ENCODE measurements at places on chromosomes 3 and 15.
A peak's percentile ranks its signal among the peaks of the same experiment; 100 is the strongest.

- peak; percentile 29 for DNase-seq
Observed at GRCh38 chr3:42979044-42979972, at the start of gene GASK1A. Gene GASK1A (plus strand): TSS chr3:42979311. CDS start chr3:42979643, 332 bp downstream.

DNA sequence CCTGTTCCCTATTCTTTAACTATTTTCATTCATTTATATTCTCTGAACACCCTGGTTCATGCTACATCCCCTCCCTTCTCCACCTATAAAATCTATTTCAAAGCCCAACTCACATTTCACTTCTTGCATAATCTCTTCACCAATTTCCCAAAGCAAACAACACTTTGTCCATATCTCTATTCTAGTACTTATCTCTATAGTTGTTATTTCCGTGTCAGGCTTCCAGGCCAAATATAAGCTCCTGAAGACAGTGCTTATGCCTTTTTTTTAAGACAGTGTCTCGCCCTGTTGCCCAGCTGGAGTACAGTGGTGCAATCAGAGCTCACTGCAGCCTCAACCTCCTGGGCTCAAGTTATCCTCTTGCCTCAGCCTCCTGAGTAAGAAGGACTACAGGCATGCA lies 43.6 kb downstream of the DNAH12 start:
- no peak for DNase-seq

DNA sequence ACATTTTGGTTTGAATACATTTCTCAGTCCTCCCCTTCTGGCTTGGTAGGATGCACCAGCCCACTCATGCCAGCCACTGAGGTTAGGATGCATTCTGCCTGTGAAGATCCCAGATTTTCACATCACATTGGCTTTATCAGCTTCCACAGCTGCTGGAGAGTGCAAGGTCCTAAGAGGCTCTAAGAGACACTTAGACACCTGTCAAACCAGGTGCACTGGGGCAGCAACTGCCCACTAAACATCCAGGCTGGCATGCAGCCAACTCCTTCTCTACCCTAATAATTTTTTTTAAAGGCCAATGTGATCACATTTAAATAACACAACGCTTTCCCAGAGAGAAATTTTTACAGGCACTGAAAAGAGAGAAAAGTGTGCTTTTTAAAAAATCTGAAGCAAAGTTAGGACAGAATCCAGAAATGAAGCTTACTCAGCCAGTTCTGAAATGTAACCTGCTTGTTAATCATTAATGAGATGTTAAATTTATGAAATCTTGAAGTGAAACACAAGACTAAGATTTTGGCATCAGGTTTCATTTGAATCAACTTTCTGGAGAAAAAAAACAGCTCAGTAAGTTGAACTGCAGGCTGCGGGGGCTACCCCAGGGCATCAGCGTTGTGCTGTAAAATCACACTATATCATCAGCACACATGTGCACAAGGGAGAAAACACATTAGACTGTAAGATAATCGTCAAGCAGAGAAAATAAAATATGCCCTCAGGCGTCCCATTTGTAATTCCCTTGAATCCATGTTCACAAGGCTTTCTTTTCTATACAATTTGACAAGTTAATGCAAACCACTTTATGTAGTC lies 312.9 kb downstream of the ZBBX start:
- no peak for DNase-seq

DNA sequence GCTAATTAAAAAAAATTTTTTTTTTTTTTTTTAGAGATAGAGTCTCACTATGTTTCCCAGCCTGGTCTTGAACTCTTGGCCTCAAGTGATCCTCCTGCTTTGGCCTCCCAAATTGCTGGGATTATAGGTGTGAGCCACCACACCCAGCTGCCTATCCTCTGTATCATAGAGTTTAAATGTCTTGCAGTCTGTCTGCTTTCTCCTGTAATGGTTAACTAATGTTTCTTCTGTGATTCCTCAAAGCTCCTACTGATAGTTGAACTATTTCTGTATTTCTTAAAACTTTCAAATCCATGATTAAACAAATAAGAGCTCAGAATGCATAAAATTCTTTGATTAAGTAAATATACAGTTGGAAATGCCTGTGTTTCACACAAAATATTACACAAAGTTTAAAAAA lies 115.4 kb upstream of the TPM1 start:
- DNase-seq, result no peak

DNA sequence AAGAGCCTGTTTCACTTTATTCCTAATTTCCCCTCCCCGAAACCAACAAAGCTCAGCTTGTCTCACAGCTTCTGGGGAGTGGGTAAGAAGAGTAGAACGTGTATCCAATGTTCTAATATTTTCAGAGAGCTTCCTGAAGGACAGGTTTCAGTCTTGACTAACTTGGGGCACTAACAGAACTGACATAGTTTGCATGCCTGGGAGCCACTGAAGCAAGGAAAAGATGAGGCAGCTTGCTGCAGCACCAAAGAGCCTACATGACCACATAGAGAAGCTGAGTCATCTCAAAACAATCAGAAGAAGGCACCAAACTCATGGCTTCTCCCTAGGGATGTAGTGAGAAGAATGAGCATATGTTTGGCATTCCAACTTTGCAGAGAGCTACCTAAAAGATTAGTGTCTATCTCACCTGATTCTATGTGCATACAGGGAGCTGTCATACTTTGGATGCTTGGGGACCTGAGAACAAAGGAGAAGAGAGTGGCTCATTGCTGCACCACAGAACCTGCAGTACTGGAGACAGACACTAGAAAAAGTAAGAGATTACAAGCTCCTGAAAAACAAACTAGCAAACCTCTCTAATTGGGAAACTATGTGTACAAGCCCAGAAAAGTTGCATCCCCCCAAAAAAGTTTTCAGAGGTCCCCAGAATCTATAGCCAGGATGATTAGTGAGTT lies 86.9 kb downstream of the DCLK3 start:
- DNase-seq, result no peak

Measured in activated CD8-positive, alpha-beta T cell treated with anti-CD3 and anti-CD28 coated beads, Interleukin-2, amount 10 ng/mL, durations not matched to agents 7 days and 5 days (primary cell).